ENCODE measurements at places on chromosomes 1 and 21.

GRCh38 chr21:35438643-35439404 is 389.7 kb upstream of the RUNX1 start:
- DNase-seq, result no peak

- DNase-seq, result no peak
These were observed 14.9 kb upstream of the NUP133 start for GRCh38 chr1:229523052-229523451.

DNA sequence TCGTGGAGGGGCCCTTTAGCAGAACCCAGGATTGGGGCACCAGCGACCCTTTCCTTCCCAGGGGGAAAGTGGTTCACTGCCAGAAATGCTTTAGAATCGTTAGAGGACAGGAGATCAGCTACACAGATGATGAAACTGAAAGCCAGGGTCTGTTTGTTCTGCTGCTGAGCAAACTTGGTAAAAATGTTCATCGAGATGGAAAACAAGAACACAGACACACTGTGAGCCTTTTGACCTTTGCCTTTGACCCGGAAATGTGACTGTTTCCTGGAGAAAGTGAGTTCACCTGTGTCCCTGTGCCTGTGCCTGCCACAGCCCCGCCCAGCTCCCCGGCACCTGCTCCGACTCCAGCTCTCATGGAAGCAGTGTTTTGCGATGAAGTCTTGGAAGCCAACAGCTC is 234.3 kb downstream of the CAMTA1 start:
- no peak for DNase-seq

DNA sequence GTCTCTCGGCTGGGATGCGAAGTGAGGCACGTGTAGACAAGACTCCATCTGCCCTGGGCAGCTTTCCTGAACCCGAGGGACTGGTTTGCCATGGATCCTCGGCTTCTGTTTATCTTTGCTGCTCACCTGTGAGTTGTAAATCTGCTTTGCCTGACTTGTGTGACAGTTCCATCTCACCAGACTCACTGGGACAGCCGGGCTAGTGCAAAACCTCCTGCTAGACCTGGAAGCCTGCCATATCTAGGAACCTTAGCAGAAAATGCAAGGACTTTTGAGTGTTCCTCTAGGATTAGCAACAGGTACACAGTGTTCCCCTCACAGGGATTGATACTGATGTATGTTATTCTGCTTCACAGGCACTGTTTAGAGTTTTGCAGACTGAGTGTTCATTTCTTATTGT is 218.6 kb downstream of the URB2 start:
- no peak for DNase-seq

DNA sequence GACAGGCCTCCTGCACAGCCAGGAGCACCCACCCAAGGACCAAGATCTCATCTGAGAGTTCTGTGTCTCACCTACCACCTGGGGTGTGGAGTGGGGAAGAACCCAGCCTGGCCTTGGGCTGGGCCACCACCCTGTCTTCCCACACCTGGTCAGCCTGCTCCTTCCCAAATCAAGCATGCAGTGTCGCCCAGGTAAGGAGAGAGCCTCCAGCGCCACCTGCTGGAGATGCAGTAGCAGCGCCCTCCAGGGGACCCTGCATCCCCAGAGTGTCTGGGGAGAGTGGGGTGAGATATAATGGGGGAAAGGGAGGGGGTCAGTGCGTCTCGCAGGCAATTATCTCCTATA is 32.3 kb downstream of the KIAA2013 start:
- DNase-seq, result peak; percentile 41

GRCh38 chr1:77829851-77830250 is 50.4 kb downstream of the MIGA1 start:
- no peak for DNase-seq

DNA sequence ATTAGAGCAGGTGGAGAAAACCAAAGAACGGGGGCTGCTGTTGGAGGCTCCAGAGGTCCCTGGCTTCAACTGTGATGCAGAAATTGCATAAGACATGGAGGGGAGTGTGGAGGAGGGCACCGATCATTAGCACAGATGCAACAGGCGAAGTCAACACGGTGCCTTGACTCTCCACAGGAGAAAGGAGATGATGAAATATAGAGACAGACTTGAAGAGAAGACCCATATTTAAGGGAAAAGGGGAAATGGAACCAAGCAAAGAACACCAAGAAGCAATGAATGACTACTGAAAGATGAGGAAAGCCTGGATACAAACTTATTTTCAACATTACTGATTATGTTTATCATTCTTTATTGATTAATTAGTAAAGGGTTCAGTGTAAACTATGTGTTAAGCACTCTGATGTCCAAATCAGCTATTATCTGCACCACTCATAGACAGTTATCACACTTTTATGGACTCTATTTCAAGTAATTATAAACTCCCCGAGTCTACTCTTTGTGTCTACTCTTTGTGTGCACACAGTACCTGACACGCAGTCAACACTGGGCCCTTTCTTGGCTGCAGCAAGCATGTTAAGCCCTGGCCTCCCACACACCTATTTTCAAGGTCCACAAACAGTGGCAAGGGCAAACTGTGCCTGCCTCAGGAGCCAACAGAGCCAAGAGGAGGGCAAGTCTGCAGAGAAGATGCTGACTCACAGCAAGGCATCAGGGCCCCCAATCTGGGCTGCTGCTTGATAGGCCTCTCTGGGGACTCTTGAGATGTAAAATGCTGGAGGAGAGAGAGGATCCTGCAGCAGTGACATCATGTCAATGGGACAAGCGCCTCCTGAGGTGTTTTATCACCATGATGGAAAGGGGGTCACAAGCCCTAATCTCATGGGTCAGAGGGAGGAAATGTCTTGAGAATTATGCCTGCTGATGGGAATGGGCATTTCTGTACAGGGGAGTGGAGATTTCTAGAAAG is 17.6 kb downstream of the PCNX2 start:
- no peak for DNase-seq

- no peak for DNase-seq
These were observed 35.8 kb downstream of the VANGL1 start for GRCh38 chr1:115677565-115677964.

- no peak for DNase-seq
These were observed 36.3 kb upstream of the S1PR1 start for GRCh38 chr1:101200513-101200912.

GRCh38 chr1:55828044-55828443 is 612.9 kb upstream of the USP24 start:
- DNase-seq, result no peak

DNA sequence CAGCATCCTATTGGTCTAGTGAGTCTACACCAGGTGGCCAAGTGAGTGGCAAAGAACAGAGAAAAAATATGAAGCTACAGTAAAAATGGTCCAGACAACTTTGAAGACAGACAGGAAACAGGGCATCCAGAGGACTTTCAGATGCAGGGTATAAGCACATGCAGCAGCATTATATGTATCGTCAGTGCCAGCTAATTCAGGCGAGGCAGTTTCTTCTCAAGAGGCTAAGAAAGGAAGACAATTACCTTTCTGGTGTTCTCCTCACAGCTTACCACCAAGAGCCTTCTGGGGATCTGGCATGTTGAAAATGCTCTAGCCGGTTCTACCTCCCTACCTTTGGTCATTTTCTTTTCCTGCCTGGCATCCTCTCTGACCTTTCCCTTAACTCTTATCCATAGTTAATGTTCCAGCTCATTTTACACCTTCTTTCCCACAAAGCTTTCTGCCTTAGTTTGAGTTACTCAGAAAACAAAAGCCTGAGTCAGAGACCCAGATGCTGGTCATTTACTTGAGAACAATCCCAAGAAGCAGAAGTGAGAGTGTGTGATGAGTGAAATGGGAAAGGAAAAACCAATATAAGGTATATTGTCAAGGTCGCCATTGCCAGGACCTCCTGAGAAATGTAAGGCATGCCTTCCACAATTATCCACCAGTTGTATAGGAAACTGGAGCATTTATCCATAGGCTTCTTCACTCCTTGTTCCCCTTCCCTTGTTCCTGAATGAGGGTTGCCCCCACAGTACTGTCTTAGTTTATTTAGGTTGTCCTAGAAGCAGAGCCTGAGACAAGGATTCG is 444.1 kb downstream of the PLPP3 start:
- no peak for DNase-seq

DNA sequence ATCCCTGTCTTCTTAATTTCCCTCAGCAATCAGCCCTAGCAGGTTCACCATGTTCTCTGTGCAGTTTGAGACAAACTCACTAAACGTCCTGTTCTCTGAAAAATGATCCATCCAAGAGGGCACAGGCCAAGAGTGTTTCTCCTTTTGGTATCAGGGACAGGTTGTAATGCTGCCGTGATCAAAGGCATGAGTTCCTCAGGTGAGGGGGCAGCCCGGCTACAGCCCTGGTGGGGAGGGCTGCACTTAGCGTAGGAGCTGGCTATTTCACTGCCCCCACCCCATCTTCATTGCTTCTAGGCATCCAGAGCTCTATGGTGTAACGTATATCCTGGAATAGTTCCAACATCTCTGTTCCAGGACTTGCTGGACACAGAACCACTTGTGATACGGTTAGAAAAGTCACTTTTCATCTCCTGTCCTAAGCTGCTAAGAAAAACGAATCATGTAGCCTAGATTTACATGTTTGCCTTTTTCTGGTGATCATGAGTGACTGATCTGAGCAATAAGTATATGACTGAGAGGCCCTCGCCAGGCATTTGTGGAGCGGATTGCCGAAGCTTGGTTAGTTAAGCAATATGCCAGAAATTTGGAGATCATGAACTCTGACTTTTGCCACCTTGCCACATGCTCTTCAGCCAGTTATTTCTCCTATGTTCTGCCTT is 41.1 kb upstream of the SRP9 start:
- DNase-seq, result no peak

DNA sequence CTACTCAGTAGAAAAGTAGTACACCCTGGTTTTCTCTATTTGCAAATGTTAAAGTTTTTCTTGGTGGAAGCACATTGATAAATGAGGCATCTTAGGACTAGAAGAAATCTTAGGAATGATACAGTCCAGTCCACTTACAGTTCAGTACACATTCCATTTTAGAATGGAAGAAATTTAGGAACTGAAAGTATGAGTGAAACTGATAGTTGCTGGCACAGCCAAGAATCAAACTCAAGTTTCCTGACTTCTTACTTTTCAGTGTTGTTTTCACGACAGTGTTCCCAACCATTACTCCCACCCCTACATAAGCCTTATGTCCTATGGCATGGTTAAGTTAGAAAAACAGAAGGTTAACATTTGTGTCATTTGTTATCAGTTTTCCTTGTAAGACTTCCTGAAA is 258.5 kb downstream of the BACH1 start:
- no peak for DNase-seq

DNA sequence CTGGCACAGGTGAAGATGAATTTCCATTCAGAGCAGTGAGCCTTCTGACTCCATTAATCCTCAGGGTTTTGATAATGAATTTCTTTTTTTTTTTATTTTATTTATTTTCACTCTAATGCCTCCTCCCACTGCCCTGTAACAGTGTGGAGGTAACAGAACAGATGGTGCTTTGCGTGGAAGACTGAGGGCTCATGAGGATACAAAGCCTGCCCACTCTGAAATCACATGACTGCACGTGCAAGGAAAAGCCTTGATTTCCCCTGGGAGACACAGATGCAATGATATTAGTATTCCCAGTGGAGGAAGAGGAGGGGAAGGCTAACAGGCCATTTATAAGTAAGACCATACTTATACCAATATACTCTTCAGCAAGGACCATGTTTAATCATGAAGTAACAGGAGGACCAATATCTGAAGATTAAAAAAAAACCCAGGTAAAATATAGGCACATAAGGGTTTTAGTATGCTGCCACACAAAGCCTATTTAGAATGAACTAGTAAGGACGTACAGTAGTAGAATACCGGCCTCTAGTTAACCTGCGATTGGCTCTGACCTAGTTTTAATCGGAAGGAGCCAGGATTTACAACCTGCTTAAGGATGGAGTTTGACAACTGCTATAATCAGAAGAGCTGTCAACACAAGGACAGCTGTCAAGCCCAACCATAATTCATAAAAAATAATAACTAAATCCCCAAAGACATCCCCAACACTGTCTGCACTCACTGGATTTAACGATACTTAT is 69.6 kb downstream of the LHX4 start:
- DNase-seq, result no peak

DNA sequence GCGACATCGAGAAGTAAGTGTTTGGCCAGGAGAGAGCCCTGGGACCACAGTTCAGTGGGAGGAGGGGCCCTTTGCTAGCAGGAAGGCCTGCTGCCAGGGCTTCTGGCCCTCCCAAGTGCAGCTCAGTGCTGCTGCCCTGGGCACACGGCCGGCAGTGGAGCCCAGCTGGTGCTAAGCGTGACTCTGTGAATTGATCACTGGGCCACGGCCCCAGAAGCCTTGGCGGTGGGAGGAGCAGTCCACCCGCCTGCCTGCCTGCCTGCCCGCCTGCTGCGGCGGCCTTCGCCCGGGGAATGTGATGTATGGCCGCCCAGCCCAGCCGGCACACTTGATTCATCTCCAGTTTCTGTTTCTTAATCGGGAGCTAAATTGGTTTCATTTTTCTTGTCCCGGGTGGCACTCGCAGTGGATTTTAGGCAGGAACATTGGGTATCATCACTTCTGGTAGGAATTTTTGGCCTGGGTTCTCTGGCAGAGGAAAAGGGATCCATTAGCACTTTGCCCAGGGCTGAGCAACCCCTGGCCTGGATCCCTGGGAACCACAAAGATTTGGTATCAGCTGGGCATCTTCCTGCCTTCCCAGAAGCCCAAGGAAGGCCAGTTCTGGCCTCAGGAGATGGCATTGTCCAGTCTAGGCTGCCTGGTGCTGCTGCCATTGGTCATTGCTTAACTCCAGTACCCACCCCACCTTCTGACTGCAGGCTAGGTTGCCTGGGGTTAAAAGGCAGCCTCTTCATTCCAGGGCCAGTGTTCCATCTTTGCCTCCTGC is 28.6 kb downstream of the TMEM53 start:
- DNase-seq, result no peak

- no peak for DNase-seq
These were observed 6.3 kb downstream of the HAPLN2 start for GRCh38 chr1:156625436-156626078.

GRCh38 chr1:226820941-226821718 is 49.3 kb upstream of the PSEN2 start:
- DNase-seq, result no peak

GRCh38 chr1:4172644-4173599 is 272.9 kb upstream of the C1orf174 start:
- DNase-seq, result no peak

DNA sequence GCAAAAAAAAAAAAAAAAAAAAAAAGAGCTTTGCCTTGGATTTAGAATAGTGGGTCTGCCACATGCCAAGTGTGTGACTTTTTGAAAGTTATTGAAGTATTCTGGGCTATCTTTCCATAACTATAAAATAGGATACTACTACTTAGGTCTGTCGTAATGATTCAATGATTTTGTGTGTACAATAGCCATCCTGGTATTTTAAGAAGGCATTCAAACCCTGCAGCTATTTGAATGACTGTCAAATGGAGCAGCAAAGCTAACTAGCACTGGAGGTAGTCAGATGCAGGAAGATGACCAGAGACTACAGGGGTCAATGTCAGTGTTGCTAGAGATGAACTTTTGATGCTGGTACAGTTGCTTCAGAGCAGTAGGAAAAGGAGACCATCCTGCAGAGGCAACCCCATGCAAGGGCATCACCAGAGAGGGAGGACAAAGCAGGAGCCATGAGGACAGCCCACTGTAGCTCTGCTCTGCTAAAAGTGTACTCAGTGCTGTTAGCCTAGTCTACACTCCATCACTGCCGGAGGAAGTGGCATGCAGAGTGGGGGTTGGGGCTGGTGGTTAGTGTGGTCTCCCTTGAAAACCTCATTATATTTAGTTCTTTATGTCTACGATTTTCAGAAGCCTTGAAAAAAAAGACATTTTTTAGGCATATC is 29.0 kb downstream of the DUSP10 start:
- no peak for DNase-seq

- no peak for DNase-seq
These were observed 78.3 kb downstream of the VWA5B1 start for GRCh38 chr1:20368866-20369470.

- DNase-seq, result no peak
These were observed 5.6 kb upstream of the RPTN start for GRCh38 chr1:152164517-152165136.

Measured in neuronal stem cell (in vitro differentiated cells).